ENCODE measurements at places on chromosomes 16 and 17. TPM values are rescaled to one million over a fixed set of nuclear protein-coding genes. Genes with fewer than 3 reads are reported as not detected.

Gene TMEM219
- 43.4 TPM for total RNA-seq

Gene SEPTIN12
- total RNA-seq = not detected

Gene GLIS2
- total RNA-seq = 0.26 TPM

- no peak for DNase-seq
- H3K4me3 ChIP-seq = no peak overlapping the region
These were observed 251.4 kb upstream of the RPL38 start for GRCh38 chr17:73952082-73952479.

- H3K27me3 ChIP-seq = no peaks in the 10 kb centered on the region
- no peak for DNase-seq
- H3K4me3 ChIP-seq = no peak overlapping the region
- H3K27ac ChIP-seq = no peak overlapping the region
These were observed 259.0 kb downstream of the CPPED1 start for GRCh38 chr16:12544477-12545296.

GRCh38 chr17:44177640-44178039 lies 7.1 kb downstream of the ASB16 start:
- H3K27ac ChIP-seq = no peak overlapping the region
- no peaks in the 10 kb centered on the region for H3K4me1 ChIP-seq
- H3K36me3 ChIP-seq = peaks cover 11% of the 10 kb centered on the region
- no peak overlapping the region for H3K4me3 ChIP-seq

DNA sequence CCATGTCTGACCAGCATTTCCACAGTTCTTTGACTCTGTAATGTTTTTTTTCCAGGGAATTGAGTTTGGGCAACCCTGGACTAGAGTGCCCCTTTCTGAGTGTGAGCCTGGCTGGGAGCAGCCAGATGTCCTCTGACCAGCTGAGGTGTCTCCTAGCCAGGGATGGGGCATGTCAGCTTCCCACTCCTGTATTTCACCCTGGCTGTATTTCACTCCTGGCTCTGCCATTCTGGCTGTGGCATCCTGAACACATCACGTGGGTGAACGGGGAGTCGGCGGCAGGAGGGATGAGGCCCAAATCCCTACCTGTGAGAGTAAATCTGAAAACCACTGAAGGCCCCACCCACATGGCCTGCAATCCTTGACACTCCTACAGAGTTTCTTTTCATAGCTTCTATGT lies 31.3 kb downstream of the KDM8 start:
- peaks cover 3% of the 10 kb centered on the region for H3K36me3 ChIP-seq
- peak overlapping the region; percentile 17 for H3K4me3 ChIP-seq
- DNase-seq = no peak
- peak overlapping the region; percentile 83 for H3K27ac ChIP-seq
- H3K4me1 ChIP-seq = peaks cover 99% of the 10 kb centered on the region
- H3K27me3 ChIP-seq = no peaks in the 10 kb centered on the region

GRCh38 chr17:652314-652713 lies 62.3 kb downstream of the VPS53 start:
- no peaks in the 10 kb centered on the region for H3K27me3 ChIP-seq
- no peak overlapping the region for H3K4me3 ChIP-seq
- H3K27ac ChIP-seq = no peak overlapping the region
- H3K4me1 ChIP-seq = no peaks in the 10 kb centered on the region
